ENCODE measurements at places on chromosomes 3 and 15. TPM values are rescaled to one million over a fixed set of nuclear protein-coding genes. Genes with fewer than 3 reads are reported as not detected.

MORC1 gene
- total RNA-seq: not detected

FBXO40 gene
- total RNA-seq: not detected

KLHL40 gene
- total RNA-seq: not detected

TMEM45A gene
- 51.0 TPM for total RNA-seq

ZIC4 gene
- not detected for total RNA-seq

SCG5 gene
- not detected for total RNA-seq

PLA2G4E gene
- not detected for total RNA-seq

GOLGA8S gene
- 0.24 TPM for total RNA-seq

INKA1 gene
- total RNA-seq: 3.8 TPM

PXYLP1 gene
- 24.1 TPM for total RNA-seq

IQCF5 gene
- total RNA-seq: not detected

SAMMSON gene
- total RNA-seq: not detected

PLD1 gene
- total RNA-seq: 15.6 TPM

GPR149 gene
- not detected for total RNA-seq

TUSC7 gene
- not detected for total RNA-seq

C2CD4A gene
- 0.21 TPM for total RNA-seq

PARP9 gene
- 16.8 TPM for total RNA-seq

ARL13B gene
- 4.9 TPM for total RNA-seq

KBTBD13 gene
- total RNA-seq: 1.3 TPM

ALS2CL gene
- 21.9 TPM for total RNA-seq

GLT8D1 gene
- total RNA-seq: 43.8 TPM

FHIT gene
- total RNA-seq: 15.2 TPM

GOLGA6L7 gene
- total RNA-seq: not detected

FEZF2 gene
- total RNA-seq: not detected

Data from uterus (tissue), 4 donors.